Cardiac fibroblast (primary cell): ENCODE measurements at places on chromosomes 7 and 10.

DNA sequence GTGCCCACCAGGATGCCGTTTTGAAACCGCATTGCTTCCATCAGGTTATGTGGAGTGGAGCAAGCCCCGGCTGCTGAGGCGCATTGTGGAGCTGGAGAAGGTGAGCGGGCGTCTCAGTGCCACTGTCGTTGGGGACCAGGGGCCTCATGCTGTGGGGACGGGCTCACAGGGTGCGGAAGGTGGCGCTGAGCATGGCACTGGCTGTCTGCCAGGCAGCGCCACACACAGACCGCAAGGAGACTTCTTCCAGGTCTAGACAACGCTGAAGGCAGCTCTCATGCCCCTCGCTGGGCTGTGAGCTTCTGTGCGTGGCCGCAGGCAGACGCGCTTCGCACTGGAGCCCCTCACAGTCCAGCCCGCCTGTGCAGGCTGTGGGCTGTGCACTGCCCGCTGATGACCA is 29.0 kb downstream of the IQCE start:
- no peak for DNase-seq

DNA sequence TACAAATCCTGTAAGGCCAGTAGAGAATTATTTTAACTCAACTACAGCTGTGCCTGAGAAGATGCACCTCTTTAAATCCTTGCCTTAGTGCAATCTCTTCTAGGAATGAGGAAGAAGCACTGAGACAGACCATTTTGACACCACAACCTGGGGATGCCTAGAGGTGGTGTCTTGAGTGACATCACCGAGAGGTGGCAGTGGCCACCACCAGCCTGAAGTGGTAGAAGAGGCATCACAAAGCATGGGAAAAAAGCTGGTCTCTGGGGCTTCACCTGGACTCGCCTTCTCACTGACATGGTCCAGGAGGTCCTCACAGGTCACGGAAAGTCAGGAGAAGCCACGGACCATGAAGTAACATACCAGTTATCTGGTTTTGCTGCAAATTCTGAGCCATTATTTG is 99.2 kb upstream of the PDLIM1 start:
- DNase-seq: no peak

GRCh38 chr10:110774069-110775019 is 97.4 kb upstream of the PDCD4 start:
- DNase-seq: peak; percentile 43

DNA sequence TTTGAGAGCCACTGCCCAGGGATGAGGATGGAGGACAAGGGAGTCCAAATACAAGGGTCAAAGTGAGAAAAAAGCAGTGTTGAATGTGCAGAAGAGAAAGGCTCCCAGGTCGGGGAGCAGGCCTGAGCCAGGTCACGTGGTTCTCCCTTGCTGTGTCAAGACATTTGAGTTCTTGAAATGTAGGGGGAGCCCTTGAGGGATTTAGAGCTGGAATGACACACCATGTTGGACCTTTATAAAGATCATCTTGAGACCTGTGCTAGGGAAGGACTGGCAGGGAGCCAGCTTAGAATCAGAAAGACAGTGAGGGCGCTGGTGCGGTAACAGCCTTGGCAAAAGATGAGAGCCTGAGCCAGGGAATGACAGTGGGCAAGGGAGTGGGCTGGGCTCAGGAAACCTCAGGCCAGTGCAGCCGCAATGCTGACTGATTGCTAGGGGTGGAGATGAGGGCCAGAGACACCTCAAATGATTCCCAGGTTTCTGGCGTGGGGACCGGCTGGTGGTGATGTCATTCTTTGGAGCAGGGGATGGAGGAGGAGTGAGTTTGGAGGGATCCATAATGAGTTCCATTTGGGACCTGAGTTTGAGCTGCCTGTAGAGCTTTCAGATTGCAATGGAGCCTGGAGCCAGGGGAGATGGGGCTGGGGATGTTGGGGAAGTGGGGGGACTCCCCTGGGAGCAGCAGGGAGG is 120.1 kb downstream of the PTPN20 start:
- no peak for DNase-seq

GRCh38 chr7:30744075-30744417 is 7.9 kb upstream of the INMT start:
- no peak for DNase-seq

GRCh38 chr10:3805791-3806461 is 20.9 kb upstream of the KLF6 start:
- peak; percentile 99 for DNase-seq

DNA sequence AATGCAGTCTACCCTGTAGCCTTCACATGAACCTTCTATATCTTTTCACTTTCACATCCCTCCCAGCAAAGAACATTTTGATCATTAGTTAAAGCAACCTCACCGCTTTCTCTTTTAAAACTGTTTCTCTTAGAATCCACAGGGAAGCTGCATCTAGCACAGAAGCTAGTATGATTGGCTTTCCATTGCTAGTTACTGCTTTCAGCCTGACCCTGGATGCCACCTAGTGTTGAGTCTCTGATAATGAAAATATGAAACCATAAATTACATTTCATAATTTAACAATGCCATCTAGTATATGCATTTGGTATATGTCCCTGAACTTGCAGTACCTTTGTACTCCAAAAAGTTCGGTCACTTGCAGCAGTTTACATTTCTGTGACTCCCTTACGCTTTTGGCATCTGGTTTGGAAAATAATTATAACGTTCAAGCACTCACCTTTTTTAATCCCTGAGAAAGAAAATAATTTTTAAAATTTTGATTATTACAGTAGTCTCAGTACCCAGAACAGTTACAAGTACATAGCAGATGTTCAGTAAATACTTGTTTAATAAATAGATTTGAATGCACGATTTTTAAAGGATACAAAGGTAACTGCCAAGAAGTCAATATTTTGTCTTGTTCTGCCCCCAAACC is 22.7 kb downstream of the CISD1 start:
- peak; percentile 76 for DNase-seq

DNA sequence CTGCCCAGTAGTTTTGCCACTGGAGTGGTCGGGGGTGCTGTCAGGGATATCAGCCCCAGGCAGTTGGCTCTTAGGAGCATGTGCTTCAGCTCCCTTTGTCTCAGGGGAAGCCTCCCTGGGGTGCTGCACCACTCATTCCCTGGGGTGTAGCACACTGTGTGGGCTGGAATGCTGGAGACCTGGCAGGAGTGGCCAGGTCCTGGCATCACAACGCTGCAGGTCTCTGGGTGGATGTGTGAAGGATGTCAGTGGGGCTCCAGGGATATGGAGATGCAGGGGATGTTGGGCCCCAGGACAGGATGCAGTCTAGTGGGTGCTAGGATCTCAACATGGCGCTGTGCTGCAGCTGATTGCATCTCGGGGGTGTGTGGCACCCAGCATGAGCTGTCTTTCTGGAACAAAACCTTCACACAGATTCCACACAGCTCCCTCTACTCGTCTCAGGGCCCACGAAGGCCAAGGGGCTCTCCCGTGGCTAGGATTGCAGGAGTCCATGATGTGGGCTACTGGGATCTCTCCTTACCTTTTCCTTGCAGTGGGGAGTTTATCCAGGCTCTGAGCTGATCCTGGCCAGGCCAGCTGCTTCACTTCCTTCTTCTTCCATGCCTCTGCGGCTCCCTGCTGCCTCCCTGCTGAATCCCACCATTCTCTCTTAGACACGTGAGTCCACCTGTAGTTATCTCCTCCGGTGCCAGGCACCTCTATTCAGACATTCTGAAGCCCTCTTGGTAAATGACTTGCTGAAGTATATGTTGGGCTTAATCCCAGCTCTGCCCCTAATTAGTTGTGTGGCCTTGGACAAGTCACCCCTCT is 295.1 kb downstream of the RPS24 start:
- no peak for DNase-seq

DNA sequence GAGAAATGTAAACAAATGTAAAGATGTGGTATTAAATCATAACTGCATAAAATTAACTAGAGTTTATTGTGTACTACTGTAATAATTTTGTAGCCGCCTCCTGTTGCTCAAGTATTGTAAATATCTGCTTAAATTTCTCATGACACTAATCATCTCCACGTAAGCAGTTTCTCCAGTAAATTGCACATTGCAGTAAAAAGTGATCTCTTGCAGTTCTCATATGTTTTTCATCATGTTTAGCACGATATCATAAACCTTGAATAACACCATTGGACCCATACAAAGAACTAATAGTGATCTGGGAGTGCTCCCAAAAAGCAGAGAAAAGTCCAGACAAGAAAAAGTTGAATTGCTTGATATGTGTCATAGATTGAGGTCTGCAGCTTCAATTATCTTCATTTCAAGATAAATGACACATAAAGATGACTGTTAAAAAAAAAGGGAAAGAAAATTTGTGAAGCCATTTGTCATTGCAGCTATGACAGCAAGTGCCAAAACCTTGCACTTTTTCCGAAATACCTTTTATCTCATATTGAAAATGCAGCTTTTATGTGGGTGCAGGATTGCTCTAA is 15.3 kb downstream of the LIPA start:
- no peak for DNase-seq

GRCh38 chr10:43308515-43308914 is 41.6 kb upstream of the RASGEF1A start:
- no peak for DNase-seq

DNA sequence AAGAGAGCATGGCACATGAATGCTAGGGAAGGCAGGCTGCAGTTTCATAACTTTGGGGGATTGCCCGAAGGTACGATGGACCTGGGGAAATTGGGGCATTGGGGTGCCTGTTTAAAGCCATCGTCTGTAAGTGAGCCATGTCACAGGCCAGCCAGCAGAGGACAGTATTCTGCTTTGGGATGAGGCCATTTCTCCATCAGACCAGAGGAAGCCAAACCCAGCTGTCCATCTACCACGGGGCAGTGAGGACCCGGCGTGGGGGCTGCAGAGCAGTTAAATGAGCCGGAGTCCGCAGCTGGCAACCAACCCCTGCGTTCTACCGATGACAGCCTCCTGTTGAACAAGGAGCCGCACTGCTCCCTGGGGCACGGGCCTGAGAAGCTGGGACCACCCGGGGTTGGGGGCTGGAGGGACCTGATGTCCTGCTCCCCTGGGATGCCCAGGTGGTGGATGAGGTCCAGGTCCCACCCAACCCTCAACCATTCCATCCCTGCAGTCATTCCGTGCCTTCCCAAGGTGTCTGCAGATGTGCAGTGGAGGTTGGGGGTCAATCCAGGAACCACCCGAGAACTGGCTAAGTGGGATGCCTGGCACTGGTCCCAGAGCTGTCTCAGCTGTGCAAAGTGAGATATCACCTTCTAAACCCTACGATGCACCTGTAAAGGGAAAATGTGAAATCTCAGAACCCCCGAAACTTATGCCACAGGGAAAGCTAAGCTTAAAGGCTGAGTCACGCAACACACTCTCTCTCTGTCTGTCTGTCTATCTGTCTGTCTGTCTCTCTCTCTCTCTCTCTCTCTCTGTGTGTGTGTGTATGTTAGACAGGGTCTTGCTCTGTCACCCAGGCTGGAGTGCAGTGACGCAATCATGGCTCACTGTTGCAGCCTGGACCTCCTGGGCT is 12.1 kb upstream of the RHBDD2 start:
- peak; percentile 73 for DNase-seq

DNA sequence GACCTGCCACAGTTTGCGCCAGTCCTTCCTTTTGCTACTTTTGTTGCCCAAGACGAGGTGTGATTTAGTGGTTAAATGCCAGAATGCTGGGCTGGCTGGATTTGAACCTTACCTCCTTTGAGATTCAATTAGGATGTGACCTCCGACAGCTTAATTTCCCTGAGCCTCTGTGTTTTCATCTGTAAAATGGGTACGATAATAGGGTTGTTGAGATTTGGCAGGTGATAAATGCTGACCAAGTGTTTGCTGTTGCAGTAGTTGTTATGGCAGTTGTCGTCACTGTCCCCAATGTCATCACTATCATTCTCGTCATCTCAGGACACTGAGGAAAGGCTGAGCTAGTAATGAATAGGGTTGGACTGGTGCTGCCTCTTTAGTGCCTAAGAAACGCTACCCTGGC is 61.1 kb downstream of the GRK5 start:
- no peak for DNase-seq

DNA sequence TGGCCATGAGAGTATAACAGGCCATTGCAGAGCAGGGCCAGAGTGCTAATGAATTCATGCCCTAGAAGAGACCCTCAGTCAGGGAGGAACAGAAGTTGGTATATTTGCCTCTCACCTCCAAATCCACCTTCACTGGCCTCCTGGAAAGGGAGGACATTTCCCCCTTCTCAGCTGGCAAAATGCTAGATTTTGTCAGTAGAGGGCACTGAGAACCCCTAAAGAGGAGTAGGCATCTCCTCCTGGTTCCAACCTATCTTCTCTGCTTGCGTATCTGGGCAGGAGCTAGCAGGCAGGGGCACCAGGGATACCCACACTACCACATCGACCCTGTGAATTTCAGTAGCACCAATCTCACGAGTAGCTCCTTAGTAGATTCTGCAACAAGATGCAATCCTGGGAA is 79.8 kb upstream of the GHITM start:
- DNase-seq: peak; percentile 31

- DNase-seq: no peak
Measured at GRCh38 chr7:124909808-124910207, 19.8 kb downstream of the POT1 start.

- DNase-seq: no peak
Measured at GRCh38 chr10:132390921-132391675, 5.9 kb upstream of the PWWP2B start.

DNA sequence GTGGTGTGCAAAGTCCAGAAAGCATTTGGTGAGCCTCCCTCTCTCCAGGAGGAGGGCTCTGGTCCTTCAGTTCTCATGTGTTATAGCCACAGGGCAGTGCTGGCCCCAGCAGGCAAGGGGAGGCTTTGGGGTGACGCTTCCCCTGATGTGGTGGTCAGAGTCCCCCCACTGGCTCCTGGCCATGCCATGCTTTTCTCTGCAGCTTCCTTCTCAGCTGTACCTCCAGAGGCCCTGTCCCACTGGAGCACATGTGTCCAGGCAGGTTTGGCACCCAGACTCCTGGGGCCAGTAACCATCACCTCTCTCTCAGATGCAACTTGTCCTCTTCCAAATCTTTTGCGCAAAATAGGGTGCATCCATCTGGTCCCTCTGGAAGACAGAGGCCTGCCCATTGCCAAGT is 233.0 kb upstream of the ZNF32 start:
- DNase-seq: no peak

GRCh38 chr7:99737726-99738125 is 2.7 kb upstream of the CYP3A7 start:
- no peak for DNase-seq

DNA sequence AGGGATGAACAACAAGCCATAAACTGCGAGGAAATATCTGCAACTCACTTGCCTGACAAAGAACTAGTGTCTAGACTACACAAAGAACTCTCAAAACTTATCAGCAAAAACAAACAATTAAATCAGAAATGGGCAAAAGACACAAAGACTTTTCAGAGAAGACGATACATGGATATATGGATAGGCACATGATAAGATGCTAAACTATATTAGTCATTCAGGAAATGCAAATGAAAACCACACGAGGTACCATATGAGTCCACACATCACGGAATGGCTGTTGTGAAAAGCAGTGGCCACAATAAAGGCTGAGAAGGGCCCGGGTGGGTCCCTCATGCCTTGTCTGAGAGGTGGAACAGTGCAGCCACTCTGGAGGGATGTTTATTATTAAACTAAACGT is 267.8 kb downstream of the WDR37 start:
- DNase-seq: no peak

DNA sequence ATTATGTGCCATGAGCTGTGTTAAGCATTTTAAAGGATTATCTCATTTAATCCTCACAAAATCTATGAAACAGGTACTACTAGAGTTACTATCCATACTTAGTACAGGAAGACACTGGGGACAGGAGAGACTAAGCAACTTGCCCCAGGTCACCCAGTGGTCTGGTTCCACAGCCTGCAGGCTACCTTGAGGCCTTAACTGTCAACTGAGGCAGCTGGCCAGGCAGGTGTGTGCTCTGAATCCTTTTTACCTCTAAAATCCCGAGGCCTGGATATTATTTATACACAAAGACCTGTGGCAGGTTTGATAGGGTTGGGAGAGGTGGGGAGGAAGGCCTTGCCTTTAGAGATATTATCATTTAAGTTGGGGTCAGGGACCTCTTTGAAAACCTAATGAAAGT is 3.1 kb downstream of the ZNF777 start:
- DNase-seq: no peak
